Muscle of leg (tissue), 16 donors: ENCODE measurements at places on chromosomes 12 and 14. TPM values are rescaled to one million over a fixed set of nuclear protein-coding genes. Genes with fewer than 3 reads are reported as not detected.

Gene RND1
- 0.49 TPM for polyA plus RNA-seq

Gene YY1
- polyA plus RNA-seq = 71.5 TPM

DNA sequence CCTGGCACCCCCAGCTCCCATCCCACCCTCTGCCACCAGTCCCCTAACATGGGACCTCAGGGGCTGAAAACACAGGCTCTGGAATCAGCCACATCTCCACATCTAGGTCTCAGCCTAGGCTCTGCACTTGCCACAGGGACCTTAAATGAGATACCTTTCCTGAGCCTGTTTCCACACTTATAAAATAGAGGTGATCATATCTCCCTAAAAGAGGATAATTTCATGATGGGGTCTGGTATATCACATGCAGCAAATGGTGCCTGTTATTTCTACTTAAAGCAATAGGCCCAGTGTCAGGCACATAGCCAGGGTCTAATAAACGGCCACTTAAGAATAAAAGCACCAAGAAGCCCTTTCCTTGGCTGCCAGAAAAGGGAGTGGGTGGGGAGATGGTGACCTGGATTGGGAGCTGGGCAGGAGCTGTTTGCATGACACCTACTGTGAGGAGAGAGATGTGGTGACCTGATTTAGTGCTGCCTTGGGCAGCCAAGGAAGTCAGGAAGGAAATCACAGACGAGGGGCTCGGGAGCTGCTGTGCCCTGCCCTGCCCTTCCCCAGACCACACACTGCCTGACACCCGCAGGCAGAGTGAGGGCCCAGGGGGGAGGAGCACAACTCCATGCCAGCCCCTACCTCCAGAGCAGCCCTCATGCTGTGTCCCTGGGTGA, 71.2 kb downstream of the IRF2BPL start:
- no peak for DNase-seq

DNA sequence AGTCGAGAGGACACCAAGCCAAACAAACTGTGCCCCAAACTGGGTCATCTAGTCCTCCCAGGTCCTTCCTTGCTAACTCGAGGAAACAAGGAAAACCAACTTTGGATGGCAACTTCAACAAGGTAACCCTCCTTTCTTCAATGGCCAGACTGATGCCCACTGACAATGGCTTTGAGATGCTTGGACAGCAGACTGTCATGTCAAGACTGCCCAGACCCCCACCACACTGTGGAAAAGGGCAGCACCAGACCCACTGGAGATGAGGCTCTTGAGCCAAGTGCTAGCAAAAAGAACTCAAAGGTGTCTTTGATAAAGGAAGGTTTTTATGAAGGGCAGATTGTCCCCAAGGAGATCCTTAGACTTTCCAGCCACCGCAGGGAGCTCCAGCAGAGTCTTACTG, 9.0 kb upstream of the CDH24 start:
- DNase-seq = no peak

GRCh38 chr12:13005649-13006048, 5.6 kb upstream of the HEBP1 start:
- DNase-seq = no peak

DNA sequence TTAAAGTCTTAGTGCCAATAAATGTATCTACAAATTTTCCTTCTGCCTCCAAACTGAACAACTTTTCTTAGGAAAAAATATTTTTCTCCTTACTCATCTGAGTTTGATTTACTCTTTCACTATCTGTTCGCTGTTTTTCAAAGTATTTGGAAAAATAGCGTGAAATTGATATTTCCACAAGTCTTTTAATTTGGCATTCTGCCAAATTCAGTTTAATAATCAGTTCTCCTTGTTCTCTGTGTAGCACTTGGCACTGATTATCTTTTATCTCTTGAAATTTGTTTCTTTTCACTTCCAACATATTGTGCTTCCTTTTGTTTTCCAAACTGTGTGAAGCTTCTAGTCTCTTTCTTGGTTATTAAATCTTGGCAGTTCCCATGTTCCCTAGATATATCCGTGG, 559.8 kb downstream of the RPL10L start:
- peak; percentile 16 for DNase-seq

GRCh38 chr14:55722054-55722453, 142.0 kb downstream of the KTN1 start:
- no peak for DNase-seq
